ENCODE measurements at places on chromosomes 7 and 10.

DNA sequence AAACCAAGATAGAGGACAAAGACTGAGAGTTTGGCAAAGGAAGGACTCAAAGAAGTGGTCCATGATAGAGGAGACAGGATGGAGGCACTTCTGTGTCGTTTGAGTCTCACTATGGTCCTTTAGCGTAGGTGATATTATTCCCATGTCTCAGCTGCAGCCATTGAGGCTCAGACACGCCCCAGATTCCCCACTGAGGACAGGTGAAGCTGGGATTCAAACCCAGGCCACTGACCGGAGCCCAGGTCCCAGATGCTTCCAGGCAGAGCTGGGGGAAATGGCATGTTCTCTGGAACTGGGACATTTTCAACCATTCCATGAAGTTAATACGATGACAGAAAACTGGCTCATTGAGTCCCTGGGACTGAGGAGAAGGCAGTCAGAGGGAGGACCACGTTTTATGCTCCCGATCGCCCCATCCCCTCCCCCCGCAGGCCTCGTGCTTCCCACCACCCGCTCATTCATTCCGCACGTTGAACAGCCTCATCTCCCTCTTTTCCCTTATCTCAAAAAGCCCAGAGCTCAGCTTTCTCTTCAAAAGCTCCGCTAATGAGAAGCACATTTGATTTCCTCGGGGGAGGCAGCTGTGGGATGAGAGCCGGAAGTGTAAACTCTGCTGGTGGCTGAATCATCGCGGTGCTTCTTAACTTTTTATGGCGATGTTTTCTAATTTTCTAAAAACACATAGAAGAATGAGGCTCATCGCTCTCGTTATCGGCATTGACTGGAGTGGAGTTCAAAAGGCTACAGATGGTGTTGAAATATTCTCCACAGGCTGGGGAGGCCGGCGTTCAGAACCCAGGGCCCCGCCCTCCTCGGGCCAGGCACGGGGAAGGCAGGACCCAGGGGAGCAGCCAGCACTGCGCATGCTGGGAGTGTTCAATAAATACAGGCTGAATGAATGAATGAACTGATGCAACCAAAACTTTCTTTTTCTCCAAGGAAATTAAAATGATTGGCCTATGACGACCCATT lies 64.0 kb downstream of the OAT start:
- peaks cover 8% of the 10 kb centered on the region for H3K4me1 ChIP-seq
- peak overlapping the region; percentile 20 for H3K4me3 ChIP-seq
- H3K36me3 ChIP-seq, result no peaks in the 10 kb centered on the region
- no peak overlapping the region for H3K27ac ChIP-seq
- peak; percentile 68 for DNase-seq
- peaks cover 24% of the 10 kb centered on the region for H3K27me3 ChIP-seq

GRCh38 chr7:79555571-79555970 lies 102.1 kb upstream of the MAGI2 start:
- H3K27ac ChIP-seq, result no peak overlapping the region
- no peaks in the 10 kb centered on the region for H3K27me3 ChIP-seq
- no peaks in the 10 kb centered on the region for H3K36me3 ChIP-seq
- H3K4me3 ChIP-seq, result no peak overlapping the region

DNA sequence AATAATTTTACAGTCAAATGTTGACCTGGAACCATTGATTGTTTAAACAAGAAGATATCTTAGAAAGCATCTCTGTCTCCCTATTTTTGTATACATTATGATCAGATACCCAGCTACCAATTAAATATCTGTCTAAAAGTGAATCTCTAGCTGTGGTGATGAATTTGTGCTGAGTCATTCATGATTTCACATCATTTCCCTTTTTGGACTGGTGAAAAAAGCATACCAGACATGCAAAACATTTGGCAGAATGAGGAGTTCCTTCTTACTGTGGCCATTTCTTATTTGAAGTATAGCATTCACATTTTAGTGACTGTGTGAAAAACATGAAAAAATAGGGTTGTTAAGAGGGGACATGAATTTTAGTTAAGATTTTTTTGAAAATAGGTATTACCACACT lies 98.0 kb upstream of the GATA3 start:
- H3K4me1 ChIP-seq, result peaks cover 18% of the 10 kb centered on the region
- H3K27me3 ChIP-seq, result no peaks in the 10 kb centered on the region
- peak; percentile 25 for DNase-seq
- no peak overlapping the region for H3K4me3 ChIP-seq

GRCh38 chr7:155003092-155003375 lies at the start of gene PAXIP1:
Gene PAXIP1 (minus strand): TSS chr7:155003124. CDS start chr7:155002929, 195 bp downstream.
- H3K27ac ChIP-seq, result peak within 1 kb of the TSS; percentile 95
- no peaks in the 10 kb centered on the region for H3K27me3 ChIP-seq
- DNase-seq, result peak; percentile 92
- H3K4me3 ChIP-seq, result peak within 1 kb of the TSS; percentile 84

GRCh38 chr10:71857934-71858890 lies 7.2 kb upstream of the PSAP start:
- no peak overlapping the region for H3K4me3 ChIP-seq
- no peaks in the 10 kb centered on the region for H3K27me3 ChIP-seq
- no peak overlapping the region for H3K27ac ChIP-seq

GRCh38 chr10:10520491-10521385 lies 496.9 kb upstream of the CELF2 start:
- H3K27ac ChIP-seq, result no peak overlapping the region
- H3K4me1 ChIP-seq, result no peaks in the 10 kb centered on the region

DNA sequence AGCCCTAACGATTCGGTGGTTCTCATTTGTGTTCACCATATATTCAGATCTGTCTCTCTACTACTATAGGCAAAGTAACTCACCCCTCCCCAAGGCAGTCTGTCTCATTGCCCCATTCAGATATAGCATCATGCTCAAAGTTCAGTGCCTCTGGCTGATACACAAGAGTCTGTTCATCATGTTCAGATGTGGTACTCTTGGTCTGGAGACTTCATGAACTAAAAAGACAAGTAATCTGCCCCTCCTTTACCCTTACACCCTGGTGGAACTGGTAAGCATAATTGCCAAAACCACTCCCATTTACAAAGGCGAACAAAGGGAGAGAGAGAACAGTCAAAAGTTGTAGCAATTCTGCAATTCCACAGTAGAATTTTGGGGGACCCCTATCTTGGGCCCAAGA lies 29.9 kb downstream of the UMAD1 start:
- no peaks in the 10 kb centered on the region for H3K4me1 ChIP-seq
- H3K36me3 ChIP-seq, result no peaks in the 10 kb centered on the region
- DNase-seq, result no peak
- H3K27ac ChIP-seq, result no peak overlapping the region
- H3K4me3 ChIP-seq, result no peak overlapping the region

- no peak overlapping the region for H3K4me3 ChIP-seq
- no peaks in the 10 kb centered on the region for H3K36me3 ChIP-seq
- DNase-seq, result no peak
- peaks cover 92% of the 10 kb centered on the region for H3K27me3 ChIP-seq
These were observed 5.5 kb downstream of the FOXL3 start for GRCh38 chr7:295155-296154.

DNA sequence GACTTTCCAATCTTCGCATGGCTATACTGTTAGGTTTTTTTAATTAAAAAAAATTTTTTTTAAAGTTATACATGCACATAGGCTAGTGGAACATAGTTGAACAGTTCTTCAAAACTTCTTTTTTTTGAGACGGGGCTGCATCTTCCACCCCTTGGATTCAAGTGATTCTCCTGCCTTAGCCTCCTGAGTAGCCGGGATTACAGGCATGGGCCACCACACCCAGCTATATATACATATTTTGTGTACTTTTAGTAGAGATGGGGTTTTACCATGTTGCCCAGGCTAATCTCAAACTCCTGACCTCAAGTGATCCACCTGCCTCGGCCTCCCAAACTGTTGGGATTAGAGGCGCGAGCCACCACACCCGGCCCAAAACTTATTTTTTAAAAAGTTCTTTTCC lies 17.3 kb downstream of the ZNF777 start:
- DNase-seq, result no peak
- no peaks in the 10 kb centered on the region for H3K27me3 ChIP-seq
- no peak overlapping the region for H3K27ac ChIP-seq
- H3K4me3 ChIP-seq, result no peak overlapping the region
- peaks cover 66% of the 10 kb centered on the region for H3K36me3 ChIP-seq

DNA sequence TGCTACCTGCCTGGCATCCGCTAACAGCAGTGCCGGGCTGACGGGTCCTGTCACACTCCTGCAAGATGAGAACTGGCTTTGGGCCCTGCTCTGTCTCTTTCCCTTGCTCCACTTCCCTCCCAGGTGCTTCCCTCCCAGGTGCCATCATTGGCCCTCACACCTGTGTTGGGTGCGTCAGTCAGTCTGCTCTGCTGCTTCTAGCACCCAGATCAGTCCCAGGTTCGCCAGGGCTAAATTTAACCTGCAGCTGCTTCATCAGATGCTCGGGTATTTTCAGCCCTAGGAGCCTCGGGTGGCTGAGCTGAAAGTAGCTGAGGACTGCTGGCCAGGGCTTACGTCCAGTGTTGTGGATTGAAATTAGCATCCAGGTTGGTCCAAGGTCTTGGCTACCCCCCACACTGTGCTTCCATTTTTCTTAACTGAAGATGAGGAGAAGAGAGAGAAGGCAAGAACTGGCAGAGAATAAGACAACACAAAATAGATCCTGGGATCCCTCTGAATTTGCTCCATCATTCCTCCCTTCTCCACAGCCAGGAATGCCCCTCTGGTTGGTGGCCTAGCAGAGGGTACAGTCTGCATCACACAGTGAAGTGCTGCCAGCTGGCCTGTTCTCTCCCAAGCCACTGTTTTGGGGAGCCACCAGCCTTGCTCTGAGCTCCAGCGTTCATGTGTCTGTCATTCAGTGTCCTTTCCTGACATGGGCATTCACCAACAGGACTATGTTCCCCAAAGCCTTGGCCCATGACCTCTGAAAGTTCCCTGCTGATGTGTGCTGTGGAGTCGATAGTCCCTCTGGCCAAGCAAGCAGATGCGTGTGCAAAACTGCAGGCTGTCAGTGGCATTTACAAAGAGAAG lies 65.9 kb upstream of the SYPL1 start:
- peaks cover 5% of the 10 kb centered on the region for H3K4me1 ChIP-seq
- DNase-seq, result no peak
- H3K4me3 ChIP-seq, result no peak overlapping the region

GRCh38 chr7:151174246-151175046 lies 7.0 kb upstream of the GBX1 start:
- DNase-seq, result no peak
- H3K4me1 ChIP-seq, result peaks cover 18% of the 10 kb centered on the region
- H3K4me3 ChIP-seq, result no peak overlapping the region
- H3K27me3 ChIP-seq, result peaks cover 52% of the 10 kb centered on the region
- H3K36me3 ChIP-seq, result no peaks in the 10 kb centered on the region
- H3K27ac ChIP-seq, result no peak overlapping the region

- no peaks in the 10 kb centered on the region for H3K4me1 ChIP-seq
- no peaks in the 10 kb centered on the region for H3K36me3 ChIP-seq
- no peaks in the 10 kb centered on the region for H3K27me3 ChIP-seq
- H3K27ac ChIP-seq, result no peak overlapping the region
These were observed 122.5 kb upstream of the SAMD8 start for GRCh38 chr10:74988832-74989561.
